NCI-H69 (cell line): ENCODE measurements at places on chromosomes 6 and 20.

GRCh38 chr6:3199382-3199781 is 28.1 kb downstream of the TUBB2B start:
- no peak for DNase-seq

DNA sequence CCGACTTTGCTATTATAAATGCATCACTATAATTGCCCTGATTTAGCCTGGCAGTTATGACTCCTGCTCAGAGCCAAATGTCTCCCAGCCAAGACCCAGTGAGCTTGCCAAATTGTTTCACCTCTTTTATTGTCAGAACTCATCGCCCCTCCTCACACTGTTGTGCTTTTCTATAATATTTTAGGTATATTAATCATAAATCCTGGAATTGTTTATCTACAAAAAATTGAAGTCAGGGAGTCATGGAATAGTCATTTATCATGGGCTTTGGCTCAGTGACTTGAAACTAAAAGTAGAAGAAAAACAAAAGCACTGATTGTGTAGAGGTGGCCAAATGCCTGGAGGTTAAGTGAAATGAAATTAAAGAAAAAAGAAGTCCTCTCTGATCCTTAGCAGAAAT is 85.6 kb downstream of the PFDN4 start:
- peak; percentile 1 for DNase-seq

DNA sequence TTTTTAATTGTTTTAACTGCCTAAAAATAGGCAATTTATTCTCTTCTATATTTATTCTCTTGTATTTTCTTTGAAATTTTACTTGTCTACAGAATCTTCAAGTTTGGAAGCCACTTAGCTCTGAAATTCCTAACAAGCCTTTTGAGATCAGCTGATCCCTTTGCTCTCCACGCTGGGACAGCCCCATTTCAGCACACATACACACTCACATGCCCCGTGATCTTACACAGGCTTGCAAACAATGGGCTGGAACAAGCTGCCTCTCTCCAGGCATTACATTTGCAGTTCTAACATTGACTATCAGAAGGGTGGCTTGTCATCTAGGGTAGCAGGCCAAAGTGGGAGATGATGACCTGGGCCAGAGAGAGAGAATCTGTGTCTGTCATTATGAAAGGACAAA is 62.1 kb upstream of the RAB32 start:
- no peak for DNase-seq

GRCh38 chr20:41881466-41882046 is 263.4 kb upstream of the CHD6 start:
- DNase-seq: no peak

DNA sequence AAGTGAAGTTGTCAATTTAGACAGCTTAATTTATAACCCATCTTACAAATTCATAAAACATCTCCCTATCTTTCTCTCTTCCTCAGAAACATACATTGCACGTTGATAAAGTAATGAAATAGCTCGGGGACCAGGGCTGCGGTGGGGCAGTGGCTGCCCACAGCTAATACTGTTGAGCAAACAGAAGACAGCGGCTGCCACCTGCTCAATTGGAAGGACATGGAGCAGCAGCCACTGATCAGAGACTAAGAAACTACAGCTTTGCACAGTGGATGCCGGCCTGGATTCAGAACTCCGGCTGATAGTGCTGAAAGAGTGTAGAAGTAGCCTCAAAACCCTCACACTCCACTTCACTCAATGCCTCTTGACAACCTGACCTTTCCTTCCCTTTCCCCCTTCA is 157.9 kb upstream of the PDE10A start:
- DNase-seq: no peak

- DNase-seq: peak; percentile 98
Measured at GRCh38 chr6:26659042-26659999, at the start of gene ZNF322. Gene ZNF322 (minus strand): TSS chr6:26659746. CDS start chr6:26638553, 21,193 bp downstream.

GRCh38 chr20:36967636-36968035 is 16.1 kb upstream of the SAMHD1 start:
- DNase-seq: no peak

DNA sequence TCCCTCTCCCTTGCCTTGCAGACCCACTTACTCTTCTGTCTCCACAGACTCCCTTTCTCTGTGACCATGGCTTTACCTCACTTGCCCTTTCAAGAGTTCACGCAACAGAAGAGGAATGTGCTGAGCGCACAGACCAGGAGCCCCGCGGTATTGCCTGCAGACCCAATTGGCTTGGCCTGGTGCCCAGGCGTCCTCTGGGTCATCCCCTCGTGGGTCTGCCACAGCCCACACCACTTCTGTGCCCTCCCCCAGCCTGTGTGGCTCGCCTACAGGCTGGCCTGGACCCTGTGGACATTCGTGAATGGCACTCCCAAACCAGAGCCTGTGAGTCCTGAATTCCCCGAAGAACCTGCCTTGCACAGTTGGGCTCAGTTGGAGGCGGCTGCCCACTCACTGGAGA is 15.3 kb upstream of the NINL start:
- no peak for DNase-seq

DNA sequence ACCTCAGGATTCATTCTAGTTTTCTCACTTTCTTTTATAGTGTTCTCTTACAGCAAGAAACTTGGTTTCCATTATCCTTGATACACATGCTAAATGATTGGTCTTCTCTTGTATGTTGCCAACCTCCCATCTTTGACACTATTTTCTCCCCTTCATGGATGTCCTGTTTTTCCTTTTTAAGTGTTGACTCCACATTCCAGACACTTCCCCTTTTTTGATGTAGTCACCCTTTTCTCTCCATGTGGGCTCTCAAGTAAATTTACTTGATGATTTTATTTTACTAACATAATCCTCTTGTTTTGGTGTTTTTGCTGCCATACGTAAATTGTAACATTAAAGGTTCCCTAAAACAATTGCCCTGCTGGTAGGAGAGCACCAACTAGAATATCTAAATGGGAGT is 148.1 kb downstream of the ZFAND3 start:
- no peak for DNase-seq

DNA sequence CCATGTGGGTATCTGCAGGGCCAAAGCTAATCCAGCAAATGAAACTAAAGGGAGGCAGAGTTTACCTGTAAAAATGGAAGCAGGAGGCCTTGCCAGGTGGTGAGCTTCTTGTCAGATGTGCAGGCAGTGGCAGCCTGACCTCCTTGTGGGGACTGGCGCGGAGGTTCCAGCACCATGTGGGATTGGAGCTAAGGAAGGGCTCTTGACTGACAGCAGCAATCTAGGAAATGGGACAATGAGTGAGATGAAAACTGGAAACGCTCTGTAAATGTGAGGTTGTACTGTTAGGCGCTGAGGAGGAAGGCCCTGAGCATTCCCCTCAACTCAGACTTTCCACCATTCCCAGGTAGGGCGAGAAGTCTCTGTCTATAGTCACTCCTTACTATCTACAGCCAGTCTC is 81.8 kb upstream of the ARMC2 start:
- DNase-seq: no peak

- no peak for DNase-seq
Measured at GRCh38 chr6:19309661-19310060, 527.5 kb upstream of the ID4 start.

DNA sequence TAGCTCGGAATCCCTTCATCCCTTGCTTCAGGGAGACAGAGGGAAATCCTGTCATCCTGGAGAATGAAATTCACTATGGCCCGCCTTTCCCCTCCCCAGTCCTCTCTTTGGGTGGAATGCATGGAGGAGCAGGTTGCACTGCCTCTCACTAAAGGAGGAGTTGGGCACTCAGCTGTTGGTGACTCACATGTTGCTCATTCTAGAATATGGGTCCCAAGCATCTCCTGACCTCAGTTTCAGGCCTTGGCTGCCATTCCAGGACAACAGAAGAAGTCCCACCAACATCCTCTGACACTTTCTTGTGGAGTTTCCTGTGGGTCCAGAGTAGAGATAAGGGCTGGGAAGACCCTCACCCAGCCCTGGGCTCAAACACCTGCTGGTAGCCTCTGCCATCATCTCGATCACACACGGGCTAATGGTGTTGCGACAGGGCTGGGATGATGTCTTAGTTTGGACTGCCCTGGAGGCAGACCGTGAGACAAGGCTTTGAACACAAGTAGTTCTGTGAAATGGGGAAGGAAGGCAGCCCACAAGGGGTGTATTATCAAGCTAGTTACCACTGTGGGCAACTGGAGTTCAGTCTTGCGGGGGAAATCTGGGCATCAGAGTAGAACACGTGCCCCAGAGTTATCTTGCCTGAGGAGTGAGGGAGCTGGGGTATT is 52.4 kb upstream of the RNF24 start:
- no peak for DNase-seq

GRCh38 chr20:458776-459175 is 3.6 kb downstream of the TBC1D20 start:
- no peak for DNase-seq

- no peak for DNase-seq
Measured at GRCh38 chr6:16358531-16359138, 120.2 kb downstream of the GMPR start.

DNA sequence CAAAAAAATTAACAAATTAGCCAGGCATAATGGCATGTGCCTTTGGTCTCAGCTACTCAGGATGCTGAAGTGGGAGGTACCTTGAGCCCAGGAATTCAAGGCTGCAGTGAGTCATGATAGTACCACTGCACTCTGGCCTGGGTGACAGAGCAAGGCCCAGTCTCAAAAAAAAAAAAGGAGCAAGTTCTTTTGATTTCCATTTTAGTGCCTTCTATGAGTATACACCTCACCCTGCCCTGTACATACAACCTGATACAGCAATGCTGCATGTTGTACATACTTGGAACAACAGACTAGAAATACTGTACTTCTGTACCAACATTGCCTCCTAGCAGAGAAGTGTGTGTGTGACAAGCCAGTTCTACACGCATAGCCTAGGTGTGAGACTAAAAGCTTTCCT is 97.3 kb upstream of the CARMIL1 start:
- DNase-seq: no peak

- DNase-seq: no peak
Measured at GRCh38 chr20:56993020-56993559, 273.4 kb downstream of the BMP7 start.

- no peak for DNase-seq
Measured at GRCh38 chr20:55052459-55052858, 577.1 kb downstream of the DOK5 start.

DNA sequence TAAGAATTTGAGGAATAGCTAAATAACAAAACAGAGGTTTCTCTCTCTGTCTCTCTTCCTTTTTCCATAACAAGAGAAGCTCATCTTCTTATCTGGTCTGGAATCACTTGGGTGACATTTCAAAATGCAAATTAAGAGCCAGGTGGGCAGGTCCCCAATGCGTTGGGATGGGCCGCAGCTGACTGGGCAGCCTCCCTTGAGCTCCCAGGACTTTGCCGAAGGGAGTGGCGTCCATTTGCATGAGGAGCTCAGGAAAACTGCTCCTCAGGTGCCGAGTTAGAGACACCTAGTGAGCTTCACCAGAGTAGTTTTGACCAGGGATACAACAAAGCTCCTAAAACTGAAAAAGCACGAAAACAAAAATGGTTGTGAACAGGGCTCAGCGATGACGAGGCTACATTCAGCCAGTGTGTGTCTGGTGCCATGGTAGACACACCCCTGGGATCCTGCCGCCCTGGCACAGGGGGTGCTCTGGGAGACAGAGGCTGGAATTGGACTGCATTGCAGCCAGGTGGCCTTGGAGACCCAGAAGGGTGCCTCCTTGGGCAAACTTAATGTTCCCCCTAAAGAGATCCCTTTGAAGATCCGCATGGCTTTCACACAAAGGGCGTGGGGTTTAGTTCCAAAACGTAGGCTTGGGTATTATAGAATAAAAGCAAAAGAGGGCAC is 13.5 kb upstream of the SERPINB6 start:
- DNase-seq: no peak

DNA sequence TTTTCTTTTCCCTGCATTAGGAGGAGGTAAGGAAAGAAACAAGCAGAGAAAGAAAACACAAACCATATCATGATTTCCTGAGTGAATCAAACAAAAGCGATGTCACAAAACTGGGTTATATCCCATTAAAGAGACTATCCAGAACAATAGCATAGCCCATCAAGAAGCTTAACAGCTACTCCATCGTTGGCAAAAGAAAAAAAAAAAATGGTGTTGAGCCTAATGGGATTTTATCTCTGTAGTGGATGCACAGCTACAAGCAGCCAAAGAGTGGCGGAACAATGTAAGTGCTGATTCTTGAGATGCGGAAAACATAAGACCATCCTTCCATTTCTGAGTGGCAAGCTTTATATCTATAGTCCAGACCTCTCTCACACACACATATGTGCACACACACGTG is 106.2 kb upstream of the NRSN1 start:
- DNase-seq: no peak

DNA sequence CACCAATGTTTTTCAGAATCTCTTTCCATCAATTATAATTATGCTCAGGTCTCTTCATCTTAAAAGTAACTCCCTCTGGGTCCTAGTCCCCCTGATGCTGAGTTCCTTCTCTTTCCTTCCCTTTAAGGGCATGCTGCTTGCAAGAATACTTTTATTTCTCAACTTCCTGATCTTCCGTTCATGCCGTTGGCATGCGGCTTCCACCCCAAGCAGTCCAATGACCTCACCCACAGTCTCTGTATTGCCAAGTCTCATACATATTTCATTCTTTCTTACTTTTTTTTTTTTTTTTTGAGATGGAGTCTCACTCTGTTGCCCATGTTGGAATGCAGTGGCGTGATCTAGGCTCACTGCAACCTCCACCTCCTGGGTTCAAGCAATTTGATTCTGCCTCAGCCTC is 83.5 kb downstream of the NDUFAF5 start:
- DNase-seq: no peak

- peak; percentile 37 for DNase-seq
Measured at GRCh38 chr6:31659649-31660380, 763 bp downstream of the C6orf47 start.

GRCh38 chr6:14799928-14800327 is 445.9 kb upstream of the JARID2 start:
- peak; percentile 77 for DNase-seq

DNA sequence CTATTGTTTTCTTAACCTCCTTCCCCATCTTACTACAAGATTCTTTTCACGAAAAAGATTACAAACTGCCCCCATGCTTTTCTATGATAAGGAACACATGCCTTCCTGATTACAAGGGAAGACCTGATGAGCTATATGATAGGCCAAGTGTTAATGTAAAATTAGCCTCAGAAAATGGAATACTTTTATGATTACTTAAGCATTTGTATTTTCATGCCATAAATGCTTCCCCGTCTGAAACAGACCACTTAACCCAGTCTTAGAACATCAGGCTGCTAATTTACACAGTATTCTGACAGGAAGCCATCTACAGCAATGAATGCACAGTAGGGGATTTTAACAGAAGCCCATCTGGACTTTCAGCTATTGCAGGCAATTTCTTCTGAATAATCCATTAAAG is 274.9 kb downstream of the HAO1 start:
- peak; percentile 92 for DNase-seq

DNA sequence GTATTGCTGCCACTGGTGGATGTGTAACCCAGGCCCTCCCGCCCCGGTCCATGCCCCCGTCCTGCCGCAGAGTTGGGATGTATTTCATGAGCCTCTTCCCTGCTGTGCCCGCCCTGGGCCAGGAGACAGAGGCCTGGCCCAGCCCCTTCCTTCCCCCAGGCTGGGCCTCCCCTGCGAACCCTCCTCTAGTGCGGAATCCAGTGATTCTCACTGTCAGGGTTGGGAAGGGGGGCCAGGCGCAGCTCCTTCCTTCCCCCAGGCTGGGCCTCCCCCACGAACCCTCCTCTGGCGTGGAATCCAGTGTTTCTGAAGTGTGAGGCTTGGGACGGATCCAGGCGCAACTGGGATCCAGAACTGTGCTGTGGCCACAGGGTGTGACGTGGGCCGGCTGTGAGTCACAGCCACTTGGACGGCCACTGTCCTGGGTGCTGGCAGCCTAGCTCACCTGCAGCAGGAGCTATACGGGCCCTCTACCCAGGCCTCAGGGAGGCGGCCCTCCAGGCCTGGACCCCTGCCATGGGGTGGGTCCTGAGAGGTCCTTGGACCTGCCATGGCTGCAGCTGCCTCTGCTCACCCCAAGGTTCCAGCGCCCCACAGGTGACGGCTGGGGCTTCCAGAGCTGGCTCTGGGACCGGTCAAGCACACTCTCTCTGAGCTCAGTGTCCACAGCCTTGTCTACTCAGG is 28.3 kb downstream of the COL20A1 start:
- no peak for DNase-seq
